ENCODE measurements at places on chromosomes 2 and 18. TPM values are rescaled to one million over a fixed set of nuclear protein-coding genes. Genes with fewer than 3 reads are reported as not detected.
A peak's percentile ranks its signal among the peaks of the same experiment; 100 is the strongest.

DNA sequence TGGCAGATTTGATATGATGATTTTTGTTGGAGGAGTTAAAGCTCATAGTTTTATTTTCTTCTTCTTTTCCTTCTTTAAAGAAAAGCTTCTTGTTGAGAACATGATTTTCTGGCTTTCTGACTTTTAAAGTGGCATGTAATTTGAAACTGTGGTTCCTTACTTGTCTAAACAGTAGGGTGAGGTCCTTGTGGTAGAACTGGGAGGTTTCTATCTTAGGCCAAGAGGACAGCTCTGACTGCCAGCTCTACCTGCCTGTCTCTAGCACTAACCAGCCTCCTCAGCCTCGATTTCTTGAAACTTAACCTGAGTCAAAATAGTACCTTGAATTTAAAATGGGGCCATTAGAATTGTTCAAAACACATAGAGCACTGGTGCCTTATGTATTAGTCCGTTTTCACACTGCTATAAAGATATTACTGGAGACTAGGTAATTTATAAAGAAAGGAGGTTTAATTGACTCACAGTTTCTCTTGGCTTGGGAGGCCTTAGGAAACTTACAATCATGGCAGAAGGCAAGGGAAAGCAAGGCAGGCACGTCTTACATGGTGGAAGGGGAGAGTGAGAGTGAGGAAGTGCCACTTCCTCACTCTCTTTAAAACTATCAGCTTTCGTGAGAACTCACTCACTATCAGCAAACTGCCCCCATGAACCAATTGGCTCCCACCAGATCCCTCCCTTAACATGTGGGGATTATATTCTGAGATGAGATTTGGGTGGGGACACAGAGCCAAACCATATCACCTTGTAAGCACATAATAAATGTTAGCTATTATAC is 119.0 kb downstream of the CERS6 start:
- no peak for DNase-seq

The DNAJC27 gene
- 23.0 TPM for total RNA-seq

DNA sequence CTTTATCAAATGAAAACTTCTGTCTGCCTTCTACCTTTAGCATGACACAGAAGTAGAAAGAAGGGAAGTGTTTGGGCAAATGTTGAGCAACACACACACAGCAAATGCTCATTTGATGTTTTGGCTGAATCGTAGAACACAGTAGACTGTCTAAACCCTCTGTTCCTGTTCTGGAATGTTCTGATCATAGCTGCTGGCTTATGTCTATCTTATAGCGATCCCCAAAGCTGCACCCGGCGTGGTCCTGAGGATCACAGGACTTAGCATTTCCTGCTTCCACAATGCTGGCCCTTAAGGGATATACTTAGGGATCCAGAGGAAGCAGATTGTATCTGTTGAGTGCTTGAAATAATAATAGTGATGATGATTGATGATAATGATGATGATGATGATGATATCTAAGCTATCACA is 15.2 kb downstream of the GNLY start:
- DNase-seq, result no peak

- no peak for DNase-seq
Measured at GRCh38 chr2:168116448-168116847, 130.9 kb downstream of the STK39 start.

The CXCR4 gene
- 39.8 TPM for total RNA-seq

The OTOS gene
- not detected for total RNA-seq

- DNase-seq, result no peak
Measured at GRCh38 chr2:41935825-41936224, 112.0 kb upstream of the PKDCC start.

The MROH2A gene
- not detected for total RNA-seq

DNA sequence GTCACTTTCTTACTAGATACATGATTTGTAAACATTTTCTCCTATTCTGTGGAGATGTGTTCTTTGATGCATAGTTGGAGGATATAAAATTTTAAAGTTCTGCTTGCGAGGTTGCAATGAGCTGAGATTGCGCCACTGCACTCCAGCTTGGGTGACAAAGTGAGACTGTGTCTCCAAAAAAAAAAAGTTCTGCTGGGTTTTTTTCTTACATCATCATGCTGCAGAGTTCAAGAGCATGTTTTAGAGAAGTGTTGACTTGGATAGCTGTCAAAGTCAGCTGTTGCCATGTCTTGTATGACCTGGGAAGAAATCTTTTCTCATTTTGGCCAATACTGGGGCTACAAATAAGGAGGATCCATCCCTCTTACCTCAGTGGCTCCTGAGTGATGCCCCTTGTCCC is 71.3 kb downstream of the UGGT1 start:
- DNase-seq, result no peak

GRCh38 chr2:207274530-207275189 is 108.9 kb upstream of the KLF7 start:
- no peak for DNase-seq

The SMYD1 gene
- total RNA-seq, result 0.49 TPM

The CMPK2 gene
- 4.1 TPM for total RNA-seq

The KRTCAP3 gene
- 2.6 TPM for total RNA-seq

GRCh38 chr18:33350256-33350655 is 90.3 kb downstream of the CCDC178 start:
- no peak for DNase-seq

DNA sequence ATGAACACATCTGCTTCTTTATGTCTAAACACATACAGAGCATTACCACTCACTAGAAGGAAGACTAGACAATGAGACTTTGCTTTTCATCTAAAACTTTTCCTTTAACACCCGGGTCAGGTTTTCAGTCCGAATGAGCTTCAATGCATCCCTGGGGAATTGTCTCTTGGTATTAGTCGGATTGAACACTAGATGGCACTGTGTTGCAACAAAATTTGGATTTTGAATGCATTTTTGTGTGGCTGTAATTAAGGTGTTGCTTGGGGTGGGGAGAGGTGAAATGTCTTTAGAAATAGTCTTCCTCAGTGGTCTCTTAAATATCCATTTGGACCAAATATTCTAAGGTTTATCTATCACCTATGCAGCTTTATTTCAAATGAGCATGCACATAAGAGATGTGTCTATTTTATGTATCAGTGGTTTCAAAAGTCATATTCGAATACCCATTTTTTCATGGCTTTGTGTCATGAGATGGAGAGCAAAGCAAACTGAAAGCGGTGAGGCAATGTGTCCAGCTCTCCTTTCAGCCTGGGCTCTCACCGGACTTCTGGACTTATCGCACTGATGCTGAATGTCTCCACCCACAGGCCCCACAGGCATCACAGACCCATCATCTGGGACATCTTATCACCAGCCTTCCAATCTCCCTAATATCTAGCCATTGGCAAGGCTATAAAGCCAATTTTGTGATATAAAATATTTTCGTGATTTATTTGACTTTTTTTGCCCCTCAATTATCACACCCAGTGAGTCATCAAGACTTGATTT is 510.3 kb downstream of the RNF144A start:
- DNase-seq, result no peak

GRCh38 chr2:111094691-111095090 is 26.0 kb upstream of the BCL2L11 start:
- DNase-seq, result no peak

- no peak for DNase-seq
Measured at GRCh38 chr2:60486551-60486950, 66.9 kb downstream of the BCL11A start.

DNA sequence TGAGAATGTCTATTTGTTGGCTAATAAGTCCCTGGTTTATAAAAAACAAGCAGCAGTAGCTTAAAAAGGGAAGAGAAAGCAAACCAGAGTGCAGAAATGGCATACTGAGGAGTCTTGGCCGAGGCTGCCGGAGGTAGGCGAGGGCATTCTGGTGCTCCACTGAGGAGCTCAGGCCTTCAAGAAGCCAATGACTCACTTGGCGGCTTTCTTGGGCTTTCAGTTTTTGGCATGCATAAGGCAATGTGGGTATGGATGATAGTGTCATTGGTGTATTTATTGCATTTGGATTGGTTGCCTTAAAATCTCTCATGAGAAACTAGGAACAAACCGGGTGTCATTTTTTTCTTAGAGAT is 119.6 kb upstream of the ARL5A start:
- DNase-seq, result no peak

DNA sequence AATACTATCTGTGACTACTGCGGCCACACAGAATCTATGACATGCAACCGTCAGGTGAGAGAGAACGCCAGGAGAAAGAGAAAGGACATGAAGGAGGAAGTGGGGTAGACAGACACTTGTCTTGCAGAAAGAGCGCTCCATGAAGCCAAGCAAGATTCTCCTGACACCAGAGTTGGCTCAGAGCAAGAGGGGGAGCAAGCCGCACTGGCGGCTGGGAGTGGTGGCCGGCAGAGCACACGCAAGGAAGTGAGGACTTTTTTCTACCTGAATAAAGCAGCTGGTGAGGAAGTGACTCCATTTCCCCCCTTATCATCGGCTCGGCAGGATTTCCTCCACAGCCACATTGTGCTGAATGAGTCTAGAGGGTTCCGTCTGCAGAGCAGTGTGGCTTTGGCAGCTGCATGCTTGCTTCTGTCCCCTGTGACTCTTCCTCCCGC is 181.6 kb downstream of the BCL2 start:
- DNase-seq, result no peak

- DNase-seq, result no peak
Measured at GRCh38 chr2:129117434-129117833, 798.8 kb upstream of the HS6ST1 start.

DNA sequence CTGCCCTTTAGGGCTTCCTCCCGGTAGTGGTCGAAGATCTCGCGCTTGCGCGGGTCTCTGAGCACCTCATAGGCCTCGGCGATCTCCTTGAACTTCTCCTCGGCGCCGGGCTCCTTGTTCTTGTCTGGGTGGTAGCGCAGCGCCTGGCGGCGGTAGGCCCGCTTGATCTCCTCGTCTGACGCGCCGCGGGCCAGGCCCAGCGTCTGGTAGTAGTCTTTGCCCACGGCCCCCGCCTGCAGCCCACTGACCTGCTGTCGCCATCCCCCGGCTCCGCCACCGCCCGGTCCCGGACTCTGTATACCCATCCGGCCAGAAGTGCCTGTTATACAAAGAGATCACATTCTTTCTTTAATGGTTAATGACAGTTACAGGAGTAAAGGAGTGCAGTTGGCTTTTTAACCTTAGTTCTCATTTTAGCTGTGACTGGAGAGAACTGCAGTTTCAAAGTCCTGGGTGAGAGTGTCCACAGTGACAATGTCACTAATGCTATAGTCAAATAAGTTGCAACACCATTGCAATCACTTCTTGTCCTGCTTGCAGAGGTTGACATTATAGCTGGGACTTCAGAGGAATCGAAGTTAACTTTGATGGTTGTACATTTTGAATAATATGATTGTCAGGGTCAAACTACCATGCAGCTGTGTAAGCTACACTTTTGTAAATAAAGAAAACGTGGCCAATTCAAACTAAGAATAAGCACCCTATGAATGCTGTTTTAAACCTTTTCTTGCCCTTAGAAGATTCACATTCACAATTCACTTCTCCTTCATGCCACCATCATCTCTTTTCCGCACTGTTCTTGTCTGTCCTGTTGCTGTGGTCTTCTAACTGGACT is 35.3 kb upstream of the CAVIN2 start:
- no peak for DNase-seq

DNA sequence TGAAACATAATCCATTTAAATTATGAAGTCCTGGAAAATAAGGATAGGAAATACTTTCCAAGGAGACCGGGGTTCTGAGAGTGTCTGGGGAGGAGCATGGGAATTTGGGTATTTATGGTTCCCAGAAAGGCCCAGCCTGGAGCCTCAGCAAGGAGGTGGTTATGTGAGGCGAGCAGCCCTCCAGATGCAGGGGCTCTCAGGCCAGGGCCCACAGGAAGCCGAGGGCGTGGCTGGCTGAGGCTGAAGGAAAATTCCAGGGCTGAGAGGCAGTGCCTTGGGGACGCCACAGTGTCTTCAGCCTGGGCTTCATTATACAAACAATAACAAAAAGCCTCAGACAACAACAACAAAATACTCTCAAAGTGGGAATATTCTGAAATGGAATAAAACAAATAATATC is 86.9 kb upstream of the SERPINE2 start:
- peak; percentile 76 for DNase-seq

The GNAL gene
- 17.1 TPM for total RNA-seq

DNA sequence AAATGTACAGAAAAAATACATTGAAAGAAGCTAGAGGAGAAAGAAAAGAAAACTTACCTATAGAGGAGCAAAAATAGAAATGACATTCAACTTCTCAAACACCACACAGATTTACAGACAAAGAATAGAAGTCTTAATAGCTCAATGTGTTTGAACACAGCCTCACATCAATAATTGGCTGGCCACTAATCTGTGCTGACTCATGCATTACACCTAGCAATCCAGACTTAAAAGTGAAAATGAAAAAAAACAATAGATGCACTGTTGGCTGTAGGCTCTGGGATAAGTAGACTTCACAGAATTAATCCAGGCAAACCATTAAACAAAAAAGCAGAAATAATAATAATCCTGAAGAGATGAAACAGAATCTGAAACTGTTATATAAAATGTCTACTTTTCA is 961.3 kb upstream of the CELF4 start:
- no peak for DNase-seq
